ENCODE measurements at places on chromosomes 3 and 15. TPM values are rescaled to one million over a fixed set of nuclear protein-coding genes. Genes with fewer than 3 reads are reported as not detected.
A peak's percentile ranks its signal among the peaks of the same experiment; 100 is the strongest.

The GOLGA6L10 gene
- polyA plus RNA-seq = 1.7 TPM

GRCh38 chr3:174276826-174277225 is 582.3 kb upstream of the NAALADL2 start:
- no peak for DNase-seq
- no peaks in the 10 kb centered on the region for H3K4me1 ChIP-seq
- no peak overlapping the region for H3K27ac ChIP-seq
- no peaks in the 10 kb centered on the region for H3K36me3 ChIP-seq
- H3K27me3 ChIP-seq = no peaks in the 10 kb centered on the region

The CCDC39 gene
- polyA plus RNA-seq = 0.11 TPM

DNA sequence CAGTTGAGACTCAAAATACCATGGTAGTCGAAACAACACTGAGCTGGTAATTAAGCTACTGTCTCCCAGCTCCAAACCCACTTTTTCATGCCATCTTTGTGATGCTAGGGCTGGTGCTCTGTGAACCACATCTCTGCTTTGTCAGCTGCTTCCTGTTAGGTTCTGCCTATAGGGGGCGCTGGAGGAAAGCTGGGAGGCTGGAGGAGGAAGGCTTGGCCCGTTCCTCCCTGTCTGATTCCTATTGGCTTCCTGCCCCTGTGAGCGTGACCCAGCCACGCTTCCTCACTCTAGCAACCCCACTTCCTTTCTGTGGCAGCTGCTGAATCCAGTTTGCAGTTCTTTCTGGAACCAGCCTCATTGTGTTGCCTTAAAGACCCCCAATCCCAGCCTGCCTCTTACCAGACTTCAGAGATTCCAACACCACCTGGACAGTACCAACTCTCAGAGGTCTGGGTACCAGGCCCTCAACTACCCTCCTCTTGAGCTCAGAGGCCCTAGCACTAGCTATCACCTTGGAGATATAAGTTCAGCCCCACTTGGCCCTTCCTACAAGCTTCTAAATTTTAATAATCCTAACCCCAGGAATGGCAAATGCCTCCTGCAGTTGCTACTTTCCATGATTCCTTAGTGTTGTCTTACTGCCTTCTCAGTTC is 120.9 kb downstream of the ERC2 start:
- no peaks in the 10 kb centered on the region for H3K36me3 ChIP-seq
- H3K4me3 ChIP-seq = no peak overlapping the region
- no peak overlapping the region for H3K27ac ChIP-seq
- no peaks in the 10 kb centered on the region for H3K4me1 ChIP-seq
- H3K27me3 ChIP-seq = no peaks in the 10 kb centered on the region
- no peak for DNase-seq

GRCh38 chr15:65724464-65725215 is 67.5 kb downstream of the DENND4A start:
- no peaks in the 10 kb centered on the region for H3K27me3 ChIP-seq
- no peak overlapping the region for H3K27ac ChIP-seq
- no peak overlapping the region for H3K4me3 ChIP-seq
- peaks cover 67% of the 10 kb centered on the region for H3K36me3 ChIP-seq
- no peaks in the 10 kb centered on the region for H3K4me1 ChIP-seq
- DNase-seq = no peak

- peaks cover 11% of the 10 kb centered on the region for H3K4me1 ChIP-seq
- DNase-seq = peak; percentile 84
- no peaks in the 10 kb centered on the region for H3K27me3 ChIP-seq
- H3K4me3 ChIP-seq = peak overlapping the region; percentile 39
- H3K36me3 ChIP-seq = no peaks in the 10 kb centered on the region
- peak overlapping the region; percentile 67 for H3K27ac ChIP-seq
Measured at GRCh38 chr15:75732809-75733451, 20.3 kb upstream of the CSPG4 start.

The APBA2 gene
- 6.4 TPM for polyA plus RNA-seq

The FEZF2 gene
- polyA plus RNA-seq = not detected

GRCh38 chr3:52061121-52061910 is 4.9 kb upstream of the DUSP7 start:
- no peaks in the 10 kb centered on the region for H3K27me3 ChIP-seq
- H3K4me1 ChIP-seq = no peaks in the 10 kb centered on the region
- no peak overlapping the region for H3K27ac ChIP-seq
- no peaks in the 10 kb centered on the region for H3K36me3 ChIP-seq
- H3K4me3 ChIP-seq = no peak overlapping the region

The SERPINI2 gene
- polyA plus RNA-seq = 0.07 TPM

DNA sequence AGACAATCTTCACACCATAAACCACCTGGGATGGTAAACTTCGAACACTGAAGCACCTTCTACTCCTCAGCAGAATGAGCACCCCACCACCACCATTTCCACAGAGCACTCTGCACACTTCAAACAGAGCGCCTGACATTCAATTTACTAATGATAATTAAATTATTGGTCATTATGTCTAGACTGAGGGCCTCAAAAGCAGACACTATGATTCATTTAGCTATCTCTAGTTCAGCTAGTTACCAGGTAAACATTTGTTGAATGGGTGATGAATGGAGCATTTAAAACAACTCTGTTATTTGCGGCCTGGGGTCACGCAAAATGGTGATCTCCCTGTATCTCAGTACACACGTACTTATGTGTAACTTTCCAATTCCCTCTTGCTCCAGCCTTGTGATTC is 40.9 kb downstream of the ACAP2 start:
- H3K4me3 ChIP-seq = no peak overlapping the region
- DNase-seq = no peak
- H3K27me3 ChIP-seq = no peaks in the 10 kb centered on the region
- no peaks in the 10 kb centered on the region for H3K36me3 ChIP-seq
- peaks cover 6% of the 10 kb centered on the region for H3K4me1 ChIP-seq
- no peak overlapping the region for H3K27ac ChIP-seq

DNA sequence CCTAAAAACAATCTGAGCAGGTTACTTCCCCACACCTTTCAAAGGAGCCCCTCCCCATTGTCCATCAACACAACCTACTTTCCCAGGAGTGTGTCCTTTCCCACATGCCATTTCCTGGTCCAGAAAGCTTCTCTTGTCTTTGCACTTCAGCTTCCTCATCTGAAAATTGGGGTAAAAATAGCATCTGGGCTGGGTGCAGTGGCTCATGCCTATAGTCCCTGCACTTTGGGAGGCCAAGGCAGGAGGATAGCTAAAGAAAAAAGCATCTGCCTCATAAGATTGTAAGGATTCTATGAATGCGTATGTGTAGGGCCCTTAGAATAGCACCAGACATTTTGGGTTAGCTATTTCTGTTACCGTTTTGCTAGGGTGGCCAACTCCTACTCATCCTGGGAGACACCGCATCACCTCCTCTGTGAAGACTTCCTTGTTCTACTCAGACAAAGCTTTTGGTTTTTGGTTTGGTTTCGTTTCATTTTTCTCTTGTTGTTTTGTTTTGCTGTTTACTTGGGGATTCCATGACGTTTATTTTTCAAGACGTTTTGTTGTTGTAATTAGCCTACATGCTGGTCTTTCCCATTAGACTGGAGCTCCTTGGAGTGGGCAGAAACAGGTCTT is 224.4 kb upstream of the TLE3 start:
- DNase-seq = no peak
- H3K27me3 ChIP-seq = no peaks in the 10 kb centered on the region
- no peaks in the 10 kb centered on the region for H3K36me3 ChIP-seq

The GOLGA8T gene
- polyA plus RNA-seq = 0.11 TPM

GRCh38 chr3:156010829-156011228 is 109.5 kb upstream of the KCNAB1 start:
- H3K36me3 ChIP-seq = no peaks in the 10 kb centered on the region
- H3K27me3 ChIP-seq = peaks cover 3% of the 10 kb centered on the region
- no peak for DNase-seq
- no peak overlapping the region for H3K4me3 ChIP-seq
- no peak overlapping the region for H3K27ac ChIP-seq
- H3K4me1 ChIP-seq = no peaks in the 10 kb centered on the region

DNA sequence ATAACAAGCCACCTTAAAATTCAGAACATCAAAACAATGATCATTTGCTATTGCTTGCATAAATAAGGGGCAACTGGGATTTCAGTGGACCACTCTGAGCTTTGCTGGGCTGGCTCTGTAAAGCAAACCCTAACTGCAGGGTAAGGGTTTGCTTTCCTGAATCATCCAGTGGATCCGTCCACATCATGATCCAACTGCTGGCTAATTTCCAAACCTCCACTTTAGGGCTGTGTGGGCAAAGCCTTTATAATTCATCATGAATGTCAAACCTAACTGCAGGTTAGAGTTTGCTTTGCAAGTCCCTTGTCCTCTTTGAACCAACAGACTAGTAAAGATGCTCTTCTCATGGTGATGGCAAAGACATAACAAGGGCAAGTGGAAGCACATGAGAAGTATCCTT is 76.1 kb downstream of the SYNPR start:
- H3K27me3 ChIP-seq = no peaks in the 10 kb centered on the region
- H3K4me1 ChIP-seq = no peaks in the 10 kb centered on the region
- no peak overlapping the region for H3K4me3 ChIP-seq
- no peaks in the 10 kb centered on the region for H3K36me3 ChIP-seq
- no peak overlapping the region for H3K27ac ChIP-seq
- no peak for DNase-seq

The PLA2G4D gene
- not detected for polyA plus RNA-seq

- H3K36me3 ChIP-seq = no peaks in the 10 kb centered on the region
- no peak overlapping the region for H3K4me3 ChIP-seq
- DNase-seq = no peak
- no peak overlapping the region for H3K27ac ChIP-seq
Measured at GRCh38 chr15:78684657-78685056, 43.6 kb upstream of the CHRNB4 start.

GRCh38 chr3:127608362-127608718 is 10.1 kb downstream of the MCM2 start:
- no peaks in the 10 kb centered on the region for H3K27me3 ChIP-seq
- no peaks in the 10 kb centered on the region for H3K36me3 ChIP-seq
- peak; percentile 70 for DNase-seq
- no peaks in the 10 kb centered on the region for H3K4me1 ChIP-seq

DNA sequence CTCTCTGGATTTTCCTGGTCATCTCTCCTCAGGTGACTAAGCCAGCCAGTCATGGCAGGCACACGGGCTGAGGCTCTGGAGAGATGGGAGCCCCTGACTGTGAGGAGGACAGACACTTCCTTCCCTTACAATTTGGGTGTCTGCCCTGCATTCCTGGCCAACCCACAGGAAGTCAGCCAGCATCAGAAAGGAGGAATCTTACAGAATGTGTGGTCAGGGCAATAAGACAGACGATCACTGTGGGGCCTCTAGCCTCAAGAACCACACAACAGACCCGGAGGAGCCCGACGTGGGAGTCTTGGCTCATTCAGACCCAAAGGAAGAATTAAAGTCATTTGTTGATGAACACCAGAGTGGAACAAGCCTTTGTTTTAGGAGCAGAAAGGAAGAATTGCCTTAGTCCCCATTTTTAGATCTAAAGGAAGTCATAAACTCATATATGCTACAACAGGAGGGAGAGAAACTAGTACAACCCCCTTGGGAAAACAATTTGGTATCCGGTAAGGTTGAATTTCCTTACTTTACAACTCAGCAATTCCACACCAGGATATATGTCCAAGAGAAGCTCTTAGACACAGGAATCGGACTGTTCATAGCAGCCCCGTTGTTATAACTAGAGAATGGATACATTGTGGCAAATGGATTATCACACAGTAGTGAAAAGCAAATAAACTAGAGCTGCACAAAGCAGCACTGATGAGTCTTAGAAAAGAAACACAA is 62.2 kb downstream of the ABTB1 start:
- peak overlapping the region; percentile 2 for H3K4me3 ChIP-seq
- H3K27me3 ChIP-seq = no peaks in the 10 kb centered on the region
- peaks cover 67% of the 10 kb centered on the region for H3K4me1 ChIP-seq
- H3K36me3 ChIP-seq = no peaks in the 10 kb centered on the region

The ACKR2 gene
- 0.17 TPM for polyA plus RNA-seq

- no peak overlapping the region for H3K4me3 ChIP-seq
- peaks cover 36% of the 10 kb centered on the region for H3K27me3 ChIP-seq
- H3K27ac ChIP-seq = peak overlapping the region; percentile 39
- H3K36me3 ChIP-seq = no peaks in the 10 kb centered on the region
Measured at GRCh38 chr3:141663993-141664392, 74.1 kb upstream of the RNF7 start.

The CACNA2D2 gene
- polyA plus RNA-seq = 0.26 TPM

Data from spleen (tissue), 13 donors.